ENCODE measurements at places on chromosomes 12 and 14.

DNA sequence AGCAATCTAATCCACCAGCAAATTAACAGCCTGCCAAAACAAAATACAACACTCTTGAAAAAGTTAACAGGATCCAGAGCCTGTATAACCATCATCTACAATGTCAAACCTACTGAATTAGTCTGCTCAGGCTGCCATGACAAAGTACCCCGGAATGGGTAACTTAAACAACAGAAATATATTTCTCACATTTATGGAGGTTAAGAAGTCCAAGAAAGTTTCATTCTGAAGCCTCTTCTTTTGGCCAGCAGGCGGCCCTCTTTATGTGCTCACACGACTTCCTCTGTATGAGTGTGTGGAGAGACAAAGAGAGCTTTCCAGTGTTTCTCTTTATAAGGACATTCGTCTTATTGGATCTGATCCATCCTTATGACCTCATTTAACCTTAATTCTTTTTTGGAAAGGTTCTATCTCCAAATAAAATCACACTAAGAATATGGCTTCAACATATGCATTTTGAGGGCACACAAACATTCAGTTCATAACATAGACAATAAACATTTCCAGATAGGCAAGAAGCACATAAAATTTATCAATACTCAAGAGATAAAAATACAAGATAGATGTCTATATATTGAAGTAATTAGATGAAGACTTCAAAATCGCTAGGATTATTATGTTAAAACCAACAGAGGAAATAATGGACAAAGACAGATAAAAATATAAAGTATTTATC is 5.9 kb upstream of the RERG start:
- peak; percentile 65 for DNase-seq

- no peak for DNase-seq
Measured at GRCh38 chr12:32757157-32757556, 1.5 kb upstream of the YARS2 start.

DNA sequence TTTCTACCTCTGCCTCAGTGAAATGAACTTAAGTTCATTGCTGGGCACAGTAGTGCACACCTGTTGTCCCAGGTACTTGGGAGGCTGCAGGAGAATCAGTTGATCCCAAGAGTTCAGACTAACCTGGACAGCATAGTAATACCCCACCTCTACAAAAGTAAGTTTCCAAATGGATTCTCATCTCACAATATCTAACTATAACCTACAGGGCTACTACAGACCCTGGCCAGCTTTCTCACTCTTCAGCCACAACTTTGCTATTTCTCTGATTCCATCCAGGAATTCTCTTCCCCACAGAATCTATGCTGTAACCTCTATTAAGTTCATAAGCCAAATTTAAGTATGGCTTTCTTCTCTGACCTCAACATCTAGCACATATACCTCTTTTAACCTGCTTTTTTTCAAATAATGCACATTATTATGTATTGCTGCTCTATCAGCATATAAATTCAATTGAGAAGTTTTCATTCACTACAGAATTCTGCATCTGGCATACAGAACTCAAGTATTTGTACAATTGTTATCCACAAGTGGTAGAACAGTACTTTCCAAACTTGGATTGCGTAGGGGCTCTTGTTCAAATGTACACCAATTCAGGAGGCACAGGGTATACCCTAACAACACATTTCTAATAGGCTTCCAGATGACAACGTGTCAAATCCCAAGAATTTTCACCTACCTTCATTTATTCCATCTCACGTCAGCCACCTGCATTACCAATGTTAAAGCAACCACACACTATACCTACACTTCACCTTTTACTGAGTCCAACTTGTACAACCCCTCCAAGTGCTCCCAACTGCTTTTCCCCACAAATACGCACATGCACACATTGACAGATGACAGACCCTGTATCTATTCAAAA is 3.8 kb downstream of the RPS29 start:
- DNase-seq: no peak

GRCh38 chr14:86013641-86014040 is 483.7 kb downstream of the FLRT2 start:
- DNase-seq: no peak
